ENCODE measurements at places on chromosomes 1 and 21.

GRCh38 chr1:245279346-245279745 is 124.6 kb downstream of the KIF26B start:
- DNase-seq = no peak

DNA sequence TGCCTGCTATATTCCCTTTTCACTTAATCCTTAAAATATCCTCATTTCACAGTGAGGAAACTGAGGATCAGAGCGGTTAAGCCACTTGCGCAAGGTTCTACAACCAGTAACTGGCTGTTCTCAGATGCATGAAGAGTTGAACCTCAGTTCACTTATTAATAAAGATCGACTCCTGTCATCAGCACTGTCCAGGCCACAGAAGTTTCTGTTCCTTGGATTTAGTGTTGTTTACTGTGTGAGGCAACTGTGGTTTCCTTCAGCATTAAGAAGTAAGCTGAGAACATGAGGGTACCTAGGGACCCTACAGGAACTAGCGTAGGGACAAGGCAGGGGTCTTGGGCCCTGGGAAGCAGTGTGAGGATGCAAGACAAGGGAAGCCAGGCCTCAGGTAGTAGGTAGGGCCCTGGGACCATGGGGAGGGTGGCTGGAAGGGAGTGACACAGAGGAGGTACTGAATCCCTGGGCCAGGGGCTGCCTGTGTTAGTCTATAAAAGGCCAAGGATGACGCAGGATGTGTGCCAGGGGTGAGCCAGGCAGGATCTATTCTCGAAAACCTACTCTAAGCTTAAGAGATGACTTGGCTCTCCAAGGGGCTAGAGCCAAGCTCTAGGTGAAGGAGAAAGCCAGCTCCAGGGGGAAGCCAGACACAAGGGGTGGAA is 181.2 kb upstream of the CSF3R start:
- DNase-seq = no peak

DNA sequence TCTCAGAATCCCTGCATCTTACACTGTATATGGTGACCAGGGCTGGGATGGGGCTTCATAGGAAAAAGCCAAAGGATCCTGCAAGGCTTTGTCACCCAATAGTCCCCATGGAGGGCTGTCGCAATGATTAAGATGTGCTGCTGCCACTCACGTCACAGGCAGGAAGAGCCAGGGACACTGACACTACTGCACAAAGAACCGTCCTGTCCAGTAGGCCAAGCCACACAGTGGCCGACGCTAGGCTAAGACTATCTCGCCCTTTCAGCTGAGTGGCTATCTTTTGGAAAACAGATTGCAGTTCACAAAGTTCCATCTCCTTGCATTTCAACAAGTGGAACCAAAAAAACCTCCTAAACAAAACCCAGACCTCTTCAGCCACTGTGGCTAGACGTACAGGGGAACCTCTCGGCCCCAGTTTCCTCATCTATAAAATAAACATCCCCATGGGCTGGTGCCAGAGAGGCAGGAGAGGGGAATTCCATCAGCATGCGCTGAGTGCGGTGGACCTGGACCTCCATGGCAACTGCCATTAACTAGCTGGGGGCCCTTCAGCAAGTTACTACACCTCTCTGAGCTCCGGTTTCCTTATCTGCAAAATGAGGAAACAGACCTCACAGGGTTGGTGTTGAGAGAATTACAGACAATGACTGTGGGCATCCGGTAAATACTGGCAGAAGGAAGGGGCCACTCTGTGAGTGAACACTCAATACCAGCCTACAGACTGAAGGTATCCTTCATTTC is 8.7 kb downstream of the CAPZB start:
- no peak for DNase-seq

GRCh38 chr1:23544444-23545389 is 13.7 kb upstream of the E2F2 start:
- peak; percentile 74 for DNase-seq

DNA sequence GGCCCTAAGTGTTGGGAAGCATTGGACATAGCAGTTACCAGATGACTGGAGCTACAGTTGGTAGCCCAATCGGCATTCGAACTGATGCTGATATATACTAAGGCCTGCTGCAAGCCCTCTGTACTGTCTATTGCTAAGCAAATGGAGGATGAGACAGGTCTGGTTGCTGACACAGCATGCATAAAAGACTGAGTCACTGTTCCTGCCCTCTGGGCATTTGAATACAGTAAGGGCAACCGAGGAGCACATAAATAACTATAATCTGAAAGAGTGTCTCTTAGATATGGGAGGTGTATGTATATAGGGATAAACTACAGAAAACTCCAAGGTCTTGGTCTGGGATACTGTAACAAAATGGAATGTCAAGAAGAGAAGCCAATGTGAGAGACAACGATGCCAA is 16.8 kb upstream of the MARK1 start:
- peak; percentile 36 for DNase-seq

DNA sequence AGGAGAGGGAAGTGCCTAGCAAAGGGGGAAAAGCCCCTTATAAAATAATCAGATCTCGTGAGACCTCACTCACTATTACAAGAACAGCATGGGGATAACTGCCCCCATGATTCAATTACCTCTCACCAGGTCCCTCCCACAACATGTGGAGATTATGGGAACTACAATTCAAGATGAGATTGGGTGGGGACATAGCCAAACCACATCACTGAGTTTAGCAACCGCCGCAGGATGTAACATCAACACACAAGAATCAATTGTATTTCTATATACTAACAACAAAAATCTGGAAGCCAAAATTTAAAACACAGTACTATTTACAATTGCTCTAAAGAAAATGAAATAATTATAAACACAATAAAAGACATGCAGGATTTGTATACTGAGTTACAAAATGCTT is 21.9 kb downstream of the DIRAS3 start:
- no peak for DNase-seq

- DNase-seq = no peak
Observed at GRCh38 chr1:82279241-82279640, 478.5 kb downstream of the ADGRL2 start.

- DNase-seq = no peak
Observed at GRCh38 chr1:177045151-177045550, 119.4 kb downstream of the ASTN1 start.

DNA sequence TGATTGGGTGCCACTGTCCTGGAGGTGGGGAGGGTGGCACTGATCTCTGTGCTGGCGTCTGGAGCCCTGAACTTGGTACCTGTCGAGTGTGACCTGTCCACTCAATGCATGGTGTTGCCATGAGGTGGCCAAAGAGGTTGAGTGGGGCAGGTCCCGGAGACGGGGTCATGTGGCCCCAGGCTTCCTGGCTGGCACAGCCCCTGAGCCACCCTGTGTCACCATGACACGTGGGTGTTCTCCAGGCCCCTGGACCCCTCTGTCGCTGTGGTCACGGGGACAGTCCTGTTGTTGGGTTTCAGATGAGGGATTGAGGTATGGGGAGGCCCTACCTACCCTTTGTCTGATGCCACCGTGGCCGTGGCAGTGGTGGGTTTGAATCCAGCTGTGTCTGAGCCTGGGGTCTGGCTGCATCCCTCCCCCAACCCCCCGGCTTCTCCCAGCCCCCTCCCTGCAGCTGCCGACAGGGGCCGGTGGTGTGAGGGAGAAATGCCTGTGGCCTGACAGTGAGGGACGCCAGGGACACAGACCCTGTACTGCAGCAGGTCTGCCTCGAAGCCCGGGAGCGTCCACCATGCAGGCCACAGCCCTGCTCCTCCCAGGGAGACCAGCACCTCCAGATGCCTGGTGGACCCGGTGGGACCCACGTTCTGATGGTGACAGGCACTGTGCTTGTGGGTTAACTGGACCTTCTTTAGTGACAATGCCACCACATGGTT is 12.0 kb downstream of the TRPM2 start:
- no peak for DNase-seq

GRCh38 chr21:38950435-38951094 is 144.8 kb downstream of the ETS2 start:
- DNase-seq = peak; percentile 61

DNA sequence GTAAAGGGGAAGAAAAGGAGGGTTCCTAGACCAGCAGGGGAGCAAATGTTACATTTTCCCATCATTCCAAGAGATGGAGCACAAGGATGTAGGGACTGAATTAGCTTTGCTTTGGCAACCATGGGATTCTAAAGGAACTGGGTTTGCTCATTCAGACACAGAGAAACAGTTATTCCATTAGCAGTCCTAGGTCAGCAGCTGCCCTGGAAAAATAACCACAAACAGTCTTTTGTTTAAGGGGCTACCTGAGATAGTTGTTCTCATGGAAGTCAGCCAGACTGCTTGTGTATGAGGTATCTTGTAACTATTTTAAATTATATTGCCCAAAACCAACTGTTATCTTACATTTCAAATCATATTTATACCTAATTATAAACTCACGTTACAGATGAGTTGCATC is 58.4 kb upstream of the VCAM1 start:
- DNase-seq = peak; percentile 16

GRCh38 chr1:19698181-19698580 is 33.5 kb downstream of the HTR6 start:
- no peak for DNase-seq

DNA sequence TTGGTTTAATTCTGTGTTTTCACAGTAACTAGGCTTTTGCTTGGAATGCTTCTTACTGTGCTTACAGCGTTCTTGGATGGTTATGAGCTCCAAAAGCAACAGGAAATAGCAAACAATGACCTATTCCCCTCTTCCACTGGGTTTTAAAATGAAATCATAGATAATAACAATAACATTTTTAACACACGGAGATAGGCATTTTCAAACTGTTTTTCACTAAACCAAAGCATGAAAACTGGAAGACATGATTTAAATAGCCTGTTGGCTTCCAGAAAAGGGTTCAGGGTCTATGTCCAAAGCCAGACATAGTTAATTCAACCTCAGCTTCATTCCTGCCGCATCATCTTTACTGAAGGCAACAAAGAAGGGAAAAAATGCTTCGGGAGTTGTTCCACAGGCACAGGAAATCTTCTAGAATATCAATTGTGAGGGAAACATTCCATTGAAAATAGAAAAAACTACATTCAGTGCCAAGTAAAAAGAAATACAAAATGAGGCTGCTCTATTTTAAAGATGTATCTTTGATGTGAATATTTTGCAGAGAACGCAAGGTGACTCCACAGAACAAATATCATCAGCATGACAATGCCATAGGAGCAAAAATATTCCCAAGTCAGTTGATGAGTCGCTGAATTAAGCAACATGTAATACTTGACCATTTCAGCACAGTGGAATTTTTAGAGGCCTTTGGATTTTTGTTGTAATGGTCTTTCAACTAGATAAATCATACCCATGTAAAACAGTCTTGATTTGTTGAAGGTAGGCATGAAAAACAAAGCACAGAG is 80.7 kb downstream of the NID1 start:
- DNase-seq = peak; percentile 76

DNA sequence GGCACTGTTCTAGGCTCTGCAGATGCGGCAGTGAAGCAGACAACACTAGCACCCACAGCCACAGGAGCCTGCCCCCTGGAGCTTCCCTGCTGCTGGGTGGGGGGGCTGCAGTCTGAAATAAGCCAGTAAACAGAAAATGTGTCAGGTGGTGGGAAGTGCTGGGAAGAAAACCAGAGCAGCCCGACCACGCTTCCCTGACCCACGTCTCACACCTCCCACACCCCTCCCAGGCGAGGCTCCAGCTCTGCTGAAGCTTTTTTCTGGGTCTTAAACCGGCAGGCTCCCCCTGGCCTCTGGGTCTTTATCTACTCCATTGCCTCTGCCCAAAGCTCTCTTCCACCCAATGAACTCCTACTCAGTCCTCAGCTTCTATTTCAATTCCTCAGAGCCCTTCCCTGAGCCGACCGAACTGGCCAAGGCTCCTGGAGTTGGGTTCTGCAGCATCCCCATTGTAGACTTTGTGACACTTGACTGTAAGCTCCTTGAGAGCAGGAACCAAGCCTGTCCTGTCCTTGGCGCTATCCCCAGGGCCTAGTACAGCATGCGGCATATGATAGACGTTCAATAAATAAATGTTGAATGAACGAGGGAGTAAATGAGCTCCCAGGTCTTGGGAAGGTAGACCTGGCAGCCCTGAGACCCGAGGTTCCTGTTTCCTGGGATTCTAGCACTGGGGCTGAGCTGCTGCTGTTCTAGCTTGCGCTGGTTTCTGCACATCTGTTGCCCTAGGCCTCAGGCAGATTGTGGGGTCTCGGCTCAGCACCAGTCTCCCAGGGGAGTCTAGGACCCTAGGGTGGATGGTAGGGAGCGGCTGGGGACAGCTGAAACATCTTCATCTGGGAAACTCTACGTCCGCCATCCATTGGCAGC is 18.4 kb downstream of the MIIP start:
- no peak for DNase-seq

GRCh38 chr1:115210302-115210711 is 121.0 kb upstream of the TSPAN2 start:
- DNase-seq = no peak

- DNase-seq = no peak
Observed at GRCh38 chr1:204848579-204848978, 22.1 kb upstream of the NFASC start.

DNA sequence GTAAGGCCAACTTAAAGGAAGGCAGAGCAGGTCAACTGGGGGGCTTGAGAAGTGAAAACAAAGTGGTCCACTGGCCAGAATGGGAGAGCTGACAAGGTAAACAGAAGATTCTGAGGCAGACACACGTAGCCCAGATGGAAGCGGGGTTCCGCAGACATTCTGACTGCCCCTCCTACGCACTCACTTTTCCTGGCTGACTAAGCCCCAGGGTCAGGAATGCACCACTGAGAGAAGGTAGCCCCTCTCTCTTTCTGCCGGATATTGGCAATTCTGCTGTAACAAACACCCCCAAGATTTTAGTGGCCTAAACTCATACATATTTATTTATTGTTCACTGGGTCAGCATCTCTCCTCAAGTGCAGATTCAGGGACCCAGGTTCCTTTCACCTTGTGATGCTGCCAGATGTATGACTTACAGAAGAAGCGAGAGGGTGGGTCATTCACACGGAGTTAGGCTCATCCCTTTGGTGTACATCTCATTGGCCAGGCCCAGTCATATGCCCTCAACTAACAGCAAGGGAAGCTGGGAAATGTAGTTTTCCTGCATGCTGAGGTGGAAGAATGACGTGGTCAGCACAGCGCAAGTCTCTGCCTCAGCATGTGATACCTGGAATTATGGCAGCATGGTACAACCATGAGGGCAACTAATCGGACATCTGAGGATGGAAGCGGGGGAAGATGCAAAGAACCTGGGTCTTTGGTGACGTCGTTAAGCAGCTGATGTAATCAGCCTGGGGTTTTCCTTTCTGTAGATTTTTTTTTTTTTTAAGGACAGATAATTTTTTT is 43.4 kb upstream of the MRPS6 start:
- peak; percentile 82 for DNase-seq

- DNase-seq = peak; percentile 8
Observed at GRCh38 chr1:33735624-33736023, 128.3 kb upstream of the HMGB4 start.

- no peak for DNase-seq
Observed at GRCh38 chr1:110056776-110057175, 13.7 kb downstream of the ALX3 start.

- DNase-seq = peak; percentile 80
Observed at GRCh38 chr1:9755441-9755995, 68.2 kb downstream of the CLSTN1 start.
